ENCODE measurements at places on chromosomes 6 and 20.

- no peak for DNase-seq
These were observed 40.2 kb upstream of the DSE start for GRCh38 chr6:116330511-116330910.

DNA sequence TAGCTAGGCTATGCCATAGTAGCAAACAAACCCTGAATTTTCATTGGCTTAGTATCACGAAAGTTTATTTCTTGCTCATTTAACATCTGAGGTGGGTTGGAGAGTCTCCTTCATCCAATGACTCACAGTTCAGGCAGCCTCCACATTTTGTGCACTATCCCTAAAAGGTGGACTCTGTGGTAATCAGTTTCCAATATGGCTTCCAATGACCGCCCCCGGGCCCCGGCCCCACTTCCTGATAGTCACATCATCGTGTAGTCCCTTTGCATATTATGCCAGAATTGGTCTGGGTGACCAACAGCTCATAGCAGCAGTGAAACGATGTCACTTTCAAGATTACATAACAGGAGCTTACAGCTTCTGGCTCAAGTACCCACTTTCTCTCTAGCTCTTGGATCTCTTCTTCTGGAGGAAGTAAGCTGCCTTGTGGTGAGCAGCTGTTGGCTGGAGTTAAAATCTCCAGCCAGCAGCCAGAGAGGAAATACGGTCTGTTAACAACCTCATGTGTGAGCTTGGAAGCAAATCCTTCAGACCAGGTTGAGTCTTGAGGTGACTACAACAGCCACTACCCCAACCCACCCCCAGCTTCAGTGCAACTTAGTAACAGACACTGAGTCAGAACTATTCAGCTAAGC, 7.8 kb downstream of the HCRTR2 start:
- DNase-seq, result no peak

DNA sequence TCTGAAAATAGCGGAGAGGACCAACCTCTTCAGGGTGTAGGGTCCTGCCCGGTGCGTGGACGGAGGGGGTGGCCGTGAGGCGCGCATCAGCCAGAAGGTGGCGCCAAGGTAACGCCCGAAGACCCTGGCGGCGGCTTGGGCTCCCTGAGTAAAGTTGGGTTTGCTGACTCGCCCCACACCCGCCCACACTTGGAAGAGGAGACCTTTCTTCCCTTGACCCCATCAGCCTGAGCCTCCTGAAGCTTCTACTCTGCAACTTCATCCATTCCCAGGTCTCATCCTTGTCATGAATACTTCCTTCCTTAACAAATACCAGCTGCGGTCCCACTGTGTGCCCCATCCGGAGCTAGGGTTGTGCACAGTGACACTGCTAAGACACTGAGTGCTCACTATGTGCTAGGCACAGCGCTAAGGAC, 14.6 kb downstream of the CD40 start:
- DNase-seq, result no peak

DNA sequence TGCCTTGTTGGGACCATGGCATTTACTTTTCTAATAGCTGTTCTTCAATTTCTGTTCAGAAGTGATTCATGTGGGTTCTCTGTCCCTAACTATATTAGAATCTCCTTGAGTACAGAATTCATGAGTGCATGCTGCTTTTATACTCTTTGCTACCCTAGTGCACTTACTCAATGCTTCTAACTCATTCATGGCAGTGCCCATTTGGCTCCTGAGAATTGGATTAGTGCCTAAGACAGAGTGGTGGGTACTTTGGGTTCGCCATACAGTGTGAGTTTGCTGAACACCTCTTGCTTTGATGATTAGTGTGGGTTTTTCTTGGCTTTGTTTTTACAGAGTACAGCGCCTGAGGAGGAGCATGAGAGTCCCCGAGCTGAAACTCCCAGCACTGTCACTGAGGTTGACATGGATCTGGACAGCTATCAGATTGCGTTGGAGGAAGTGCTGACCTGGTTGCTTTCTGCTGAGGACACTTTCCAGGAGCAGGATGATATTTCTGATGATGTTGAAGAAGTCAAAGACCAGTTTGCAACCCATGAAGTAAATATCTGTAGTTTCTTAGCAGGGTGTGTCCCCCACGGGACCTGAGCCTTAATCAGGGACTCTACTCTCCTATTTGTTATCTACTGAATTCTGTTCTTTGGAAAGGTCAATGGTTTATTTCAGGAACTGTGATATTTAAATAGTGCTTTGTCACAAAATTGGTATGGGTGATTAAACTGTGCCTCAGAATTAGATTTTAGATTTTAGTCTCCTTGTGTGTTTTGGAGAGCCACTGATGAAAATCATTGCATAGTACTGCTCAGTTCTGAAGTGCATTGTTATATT, 150.7 kb downstream of the UTRN start:
- DNase-seq, result no peak

- DNase-seq, result peak; percentile 17
These were observed 29.9 kb downstream of the ID4 start for GRCh38 chr6:19866985-19867627.

GRCh38 chr20:1477896-1478490, 11.3 kb upstream of the NSFL1C start:
- DNase-seq, result no peak

GRCh38 chr20:47327711-47328110, 28.8 kb downstream of the ZMYND8 start:
- no peak for DNase-seq

- DNase-seq, result no peak
These were observed 22.7 kb downstream of the RCAN2 start for GRCh38 chr6:46468403-46469010.

DNA sequence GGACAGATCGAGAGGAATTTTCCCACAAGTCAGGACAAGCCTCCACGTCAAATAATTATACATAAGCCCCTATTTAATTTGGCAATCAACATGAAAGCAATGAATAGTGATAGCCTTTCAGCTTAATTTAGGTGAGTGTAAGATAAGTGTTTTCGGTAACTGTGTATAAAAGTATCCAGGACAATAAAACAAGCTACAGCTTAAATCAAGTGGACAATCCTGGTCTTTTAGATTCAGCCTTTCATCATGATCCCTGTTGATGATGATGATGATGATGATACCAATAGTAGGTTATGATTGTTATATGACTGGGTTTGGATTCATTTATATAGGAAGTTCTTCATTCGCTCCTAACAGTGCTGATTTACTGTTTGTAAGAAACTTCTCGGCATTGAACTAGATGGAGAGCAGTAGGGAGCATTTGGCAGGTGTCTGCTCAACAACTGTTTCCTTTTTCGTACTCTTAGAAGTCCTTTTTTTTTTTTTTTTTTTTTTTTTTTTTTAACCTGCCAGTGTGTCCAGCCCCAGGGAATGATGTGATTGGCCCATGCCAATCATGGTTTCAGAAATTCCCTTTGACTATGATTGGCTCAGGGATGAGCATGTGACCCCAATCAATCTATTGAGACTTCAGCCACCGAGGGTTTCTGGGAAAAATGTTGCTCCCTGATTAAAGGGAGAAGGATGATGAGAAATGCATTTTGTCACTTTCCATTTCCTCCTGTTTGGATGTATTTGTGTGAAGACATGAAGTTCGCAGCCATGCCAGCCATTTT, 11.3 kb upstream of the RNF182 start:
- DNase-seq, result no peak

DNA sequence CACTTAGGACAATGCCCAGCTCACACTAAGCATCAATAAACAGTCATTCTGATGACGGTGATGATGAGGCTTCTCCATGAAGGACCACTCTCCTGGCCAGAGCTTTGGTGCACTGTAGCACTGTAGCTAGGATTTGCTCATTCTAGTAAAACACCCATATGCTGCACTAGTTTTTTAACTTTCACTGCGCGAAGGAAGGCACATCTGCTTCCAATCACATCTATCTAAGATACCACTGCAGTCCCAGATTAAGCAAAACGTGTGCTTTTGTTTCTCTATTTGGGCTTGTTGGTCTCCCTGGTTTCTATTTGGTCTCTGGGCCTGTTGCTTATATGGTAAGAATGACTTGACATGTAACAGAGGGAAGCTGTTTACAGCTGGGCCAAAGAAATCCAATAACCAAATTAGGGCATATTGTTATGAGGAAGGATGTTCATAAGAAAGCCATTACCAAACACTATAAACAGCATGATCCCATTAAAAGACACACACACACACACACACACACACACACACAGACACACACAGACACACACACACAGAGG, 62.4 kb downstream of the FAM229B start:
- peak; percentile 90 for DNase-seq

- DNase-seq, result no peak
These were observed 59.9 kb downstream of the REV3L start for GRCh38 chr6:111423055-111423633.

DNA sequence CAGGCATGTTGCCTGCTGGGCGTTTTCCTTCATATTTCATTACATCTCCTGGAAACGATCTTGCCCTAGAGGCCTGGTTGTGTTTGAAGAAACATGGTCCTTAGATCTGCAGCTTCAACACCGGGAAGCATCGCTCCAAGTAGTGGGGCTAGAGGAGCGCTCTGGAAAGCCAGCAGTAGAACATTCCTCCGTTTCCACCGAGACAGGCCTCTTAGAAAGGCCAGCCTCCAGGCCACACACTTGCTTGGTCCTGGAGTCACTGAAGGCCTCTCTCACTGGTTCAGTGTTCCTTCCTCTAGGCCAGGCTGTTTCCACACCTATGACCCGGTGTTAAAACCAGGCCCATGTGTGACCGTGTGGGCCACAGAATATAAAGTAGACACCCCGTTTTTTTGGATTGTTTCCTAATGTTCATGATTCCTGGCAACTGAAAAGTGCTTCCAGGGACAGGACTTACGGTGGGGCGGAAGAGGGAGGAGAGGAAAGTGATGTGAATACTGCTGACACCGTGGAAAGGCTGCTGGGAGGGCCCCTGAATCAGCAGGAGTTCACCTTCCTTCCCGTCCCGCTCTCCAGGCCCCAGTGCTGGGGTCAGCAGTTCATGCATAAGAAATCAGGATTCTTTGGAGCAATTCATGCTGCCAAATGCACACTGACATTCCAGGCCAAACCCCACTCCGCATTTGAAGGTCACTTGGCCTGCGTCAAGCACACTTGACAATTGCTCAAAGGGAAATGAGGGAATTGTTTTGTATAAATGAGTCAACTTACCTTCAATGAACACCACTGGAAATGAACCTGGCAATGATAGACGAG, 83.8 kb downstream of the IYD start:
- DNase-seq, result no peak

GRCh38 chr6:17281497-17282481, 628 bp downstream of the RBM24 start:
- DNase-seq, result no peak

DNA sequence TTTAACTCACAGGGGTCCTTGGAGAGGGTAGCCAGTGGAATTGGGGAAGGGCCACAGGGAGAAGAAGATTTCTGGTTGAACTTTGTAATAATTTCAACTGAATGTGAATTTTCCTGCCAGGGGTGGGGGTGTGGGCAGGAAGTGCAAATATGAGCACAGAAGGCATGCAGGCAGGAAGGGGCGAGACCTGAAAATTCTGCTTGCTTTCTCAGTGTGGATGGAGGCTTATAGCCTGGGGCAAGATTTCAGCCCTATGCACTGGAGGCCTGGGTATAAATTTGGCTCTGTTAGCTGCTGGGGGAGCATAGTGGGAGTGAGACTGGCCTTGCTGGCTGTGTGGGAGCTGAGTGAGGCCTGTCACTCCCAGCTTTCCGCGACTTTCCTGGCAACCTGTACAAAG, 54.4 kb downstream of the PERP start:
- no peak for DNase-seq

DNA sequence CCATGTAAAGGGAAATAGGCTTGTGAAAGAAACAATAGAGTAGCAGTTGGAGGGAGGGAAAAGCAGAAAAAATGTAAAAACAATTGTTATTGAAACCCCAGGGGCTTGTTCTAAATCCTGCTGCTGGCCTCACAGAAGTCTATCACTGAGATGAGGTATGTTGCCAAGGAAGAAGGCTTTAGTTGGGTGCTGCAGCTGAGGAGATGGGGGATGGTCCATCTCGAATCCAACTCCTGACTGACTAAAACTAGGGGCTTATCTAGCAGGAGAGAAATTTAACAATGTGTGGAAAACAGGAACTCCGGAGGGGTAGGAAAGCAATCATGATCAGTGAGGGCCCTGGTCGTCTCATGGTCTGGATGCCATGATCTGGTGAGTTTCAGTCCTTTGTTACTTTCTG, 225.0 kb upstream of the EXOC2 start:
- DNase-seq, result no peak

DNA sequence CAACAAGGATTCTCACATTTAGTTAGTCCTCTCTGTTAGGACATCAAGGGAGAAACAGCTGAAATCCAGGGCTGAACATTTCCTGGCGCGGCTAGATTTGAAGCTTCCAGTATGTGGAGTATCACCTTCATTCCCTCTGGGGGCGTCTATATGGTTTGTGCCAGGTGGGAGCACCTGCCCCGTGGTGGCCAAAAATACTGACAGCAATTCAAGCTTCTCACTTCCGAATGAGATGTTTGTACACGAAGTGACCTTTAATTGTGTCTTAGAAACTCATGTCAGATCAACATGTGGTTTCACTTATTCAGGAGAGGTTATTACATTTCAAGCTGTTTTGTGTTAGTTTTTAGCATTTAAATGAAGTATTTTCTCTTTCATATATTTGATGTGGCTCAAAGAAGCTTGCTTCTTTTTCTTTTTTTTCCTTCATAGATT, 67.3 kb upstream of the ZNF217 start:
- DNase-seq, result no peak

DNA sequence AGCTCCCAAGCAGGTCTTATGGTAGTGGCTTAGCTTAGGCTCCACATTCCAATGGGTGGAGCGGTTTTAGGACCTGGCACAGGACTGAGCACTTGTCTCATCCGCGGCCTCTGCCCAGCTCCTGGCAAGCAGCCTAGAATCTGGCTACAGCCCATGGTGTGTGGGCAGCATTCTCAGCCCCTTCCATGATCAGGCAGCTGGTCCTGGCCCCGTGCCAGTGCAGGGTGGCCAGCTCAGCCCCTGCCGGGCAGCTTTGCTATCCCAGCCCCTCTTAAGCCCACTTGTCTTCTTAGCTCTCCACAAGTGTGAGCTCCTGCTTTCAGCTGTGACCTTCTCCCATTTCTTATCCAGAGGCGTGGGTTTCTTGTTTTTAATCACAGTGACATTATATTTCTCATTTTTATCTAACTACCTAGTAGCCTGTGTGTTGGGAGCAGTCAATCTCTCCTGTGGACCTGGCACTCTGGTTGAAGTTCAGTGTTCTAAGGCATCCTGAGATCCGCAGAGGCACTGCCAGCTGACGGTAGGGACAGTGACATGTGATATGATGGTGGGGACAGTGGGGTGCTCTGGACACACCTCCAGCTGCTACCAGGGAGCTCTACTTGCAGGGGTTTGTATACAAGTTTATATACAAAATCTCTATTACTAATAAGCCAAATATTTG, 119.9 kb upstream of the PRND start:
- no peak for DNase-seq

GRCh38 chr6:119799596-119800509, 450.3 kb upstream of the MAN1A1 start:
- no peak for DNase-seq

- no peak for DNase-seq
These were observed 20.8 kb downstream of the SYCP2 start for GRCh38 chr20:59912609-59913008.

GRCh38 chr20:39081255-39081654, 119.1 kb downstream of the DHX35 start:
- peak; percentile 32 for DNase-seq

Measured in AG09309 (cell line).